ENCODE measurements at places on chromosomes 11 and 22.

DNA sequence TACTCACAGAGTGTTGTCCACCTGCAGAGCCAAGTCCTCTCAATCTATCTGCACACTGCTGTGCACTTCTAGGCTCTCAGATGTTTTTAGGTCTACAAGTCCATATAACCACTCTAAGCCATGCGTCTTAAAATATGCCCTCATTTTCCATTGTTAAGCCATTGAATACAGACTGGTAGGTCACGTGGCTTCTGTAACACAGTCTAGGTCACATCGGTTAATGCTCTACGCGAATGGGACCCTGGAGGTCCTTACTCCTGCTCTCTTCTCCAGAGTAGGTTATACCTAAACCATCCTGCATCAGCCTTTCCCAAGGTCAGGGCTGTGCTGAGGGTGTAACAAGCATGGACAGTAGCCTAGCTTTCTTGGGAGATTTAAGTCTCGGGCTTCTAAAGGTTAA, 819 bp downstream of the JAML start:
- DNase-seq = no peak

- no peak for DNase-seq
Observed at GRCh38 chr22:18970176-18970947, 34.3 kb upstream of the PRODH start.

DNA sequence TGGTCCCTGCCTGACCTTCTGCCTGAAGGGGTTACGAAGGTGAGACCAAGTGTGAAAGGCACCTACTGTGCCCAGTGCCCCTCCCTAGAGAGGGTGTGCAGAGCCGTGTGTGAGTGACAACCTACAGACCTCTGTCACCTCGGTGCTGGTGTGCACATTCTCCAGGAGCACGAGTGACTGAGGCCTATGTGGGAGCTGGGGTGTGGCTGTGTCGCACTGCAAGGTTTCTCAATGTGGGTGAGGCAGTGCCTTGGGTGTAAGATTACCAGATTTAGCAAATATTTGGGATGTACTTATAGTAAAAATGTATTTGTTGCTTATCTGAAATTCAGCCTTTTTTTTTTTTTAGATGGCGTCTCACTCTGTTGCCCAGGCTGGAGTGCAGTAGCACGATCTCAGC, 5.6 kb downstream of the STARD10 start:
- no peak for DNase-seq

DNA sequence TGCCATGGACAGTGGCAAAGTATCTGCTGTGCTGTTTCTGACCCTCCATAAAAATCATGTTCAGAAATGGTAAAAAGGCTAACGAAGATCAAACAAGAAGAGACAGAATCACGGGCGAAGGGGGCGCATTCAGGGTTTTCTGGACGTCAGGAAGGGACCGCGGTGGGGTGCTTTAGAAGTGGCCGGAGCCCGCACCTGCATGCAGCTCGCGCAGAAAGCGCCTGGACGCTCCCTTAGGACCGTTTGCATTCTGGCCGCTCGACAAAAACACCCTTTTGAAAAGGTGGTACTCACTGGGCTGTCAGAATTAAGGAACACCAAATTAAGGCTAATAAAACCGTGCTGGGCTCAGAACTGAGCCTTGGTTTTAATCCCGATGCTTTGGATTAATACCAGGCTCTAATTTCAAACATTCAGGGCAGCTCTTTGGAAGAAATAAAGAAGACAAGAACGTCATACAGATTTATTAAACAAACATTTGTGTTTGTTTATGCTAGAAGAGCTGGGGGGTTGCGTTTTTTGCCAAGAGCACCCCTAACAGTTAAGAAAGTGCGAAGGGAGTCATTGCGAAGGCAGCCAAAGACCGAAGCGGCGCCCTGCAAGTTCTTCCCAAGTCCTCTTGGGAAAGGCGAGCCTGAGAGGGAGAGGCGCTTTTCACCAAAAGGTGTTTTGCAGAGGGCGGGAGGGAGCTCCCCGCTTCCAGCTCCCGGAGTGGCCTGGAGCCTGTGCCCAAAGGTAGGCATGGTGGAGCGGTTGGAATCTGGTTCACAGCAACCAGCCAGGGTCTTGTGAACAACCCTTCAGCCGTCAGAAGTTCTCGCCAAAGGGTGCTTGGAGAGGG, 47.7 kb upstream of the DBX1 start:
- DNase-seq = no peak

DNA sequence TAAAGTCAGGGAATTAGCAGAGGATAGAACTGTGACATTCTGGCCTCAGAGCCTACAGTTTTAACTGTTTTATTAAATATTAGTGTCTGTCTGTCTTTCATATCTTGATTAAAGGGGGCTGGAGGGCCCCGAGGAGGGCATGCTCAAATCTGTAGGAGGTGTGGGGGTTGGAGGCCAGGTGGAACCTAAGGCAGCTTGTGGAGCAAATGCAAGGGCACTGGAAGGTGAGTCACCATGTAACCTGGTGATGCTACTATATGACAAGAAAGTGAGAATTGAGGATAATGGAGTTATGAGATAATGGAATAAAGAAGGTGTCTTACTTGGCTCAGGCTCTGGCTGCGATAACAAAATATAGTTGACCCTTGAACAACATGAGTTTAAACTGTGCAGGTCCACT, 27.3 kb upstream of the TMEM86A start:
- no peak for DNase-seq

DNA sequence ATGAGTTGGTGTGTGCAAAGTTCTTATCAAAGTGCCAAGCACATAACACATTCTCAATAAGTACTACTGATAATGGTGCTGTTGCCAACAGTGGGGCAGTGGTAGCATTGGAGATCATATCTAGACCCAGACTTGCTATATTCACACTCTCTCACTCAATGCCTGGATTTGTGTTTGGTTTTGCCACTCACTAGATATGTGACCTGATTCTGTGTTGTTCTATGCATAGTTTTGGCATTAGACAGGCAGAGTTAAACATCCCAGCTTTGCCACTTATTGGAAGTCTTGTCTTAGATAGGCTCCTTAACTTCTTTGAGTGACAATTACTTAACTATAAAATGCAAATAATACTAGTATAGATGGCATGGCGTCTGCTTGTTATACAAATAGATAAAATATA, 642.6 kb upstream of the CCDC179 start:
- DNase-seq = no peak

GRCh38 chr11:128872594-128872993, 5.5 kb upstream of the KCNJ1 start:
- DNase-seq = no peak

DNA sequence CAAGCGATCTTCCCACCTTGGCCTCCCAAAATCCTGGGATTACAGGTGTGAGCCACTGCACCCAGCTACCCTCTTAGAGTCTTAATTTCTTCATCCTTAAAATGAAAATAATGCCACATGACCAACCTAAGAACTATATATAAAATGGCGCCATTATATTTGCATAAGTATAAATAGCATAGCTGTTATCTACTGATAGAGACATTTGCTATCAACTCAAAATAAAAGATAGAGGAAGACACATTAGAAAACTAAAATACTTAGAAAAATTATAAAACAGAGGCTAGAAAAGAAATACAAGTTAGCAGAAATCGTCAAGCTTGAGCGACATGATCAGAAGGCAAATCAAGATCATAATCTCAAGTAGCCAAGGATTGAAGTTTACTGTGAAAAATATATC, 6.2 kb downstream of the FAM168A start:
- DNase-seq = no peak

All from stimulated activated CD8-positive, alpha-beta memory T cell treated with anti-CD3 and anti-CD28 coated beads, Interleukin-15, amount 100 ng/mL, for 1 hour (primary cell).